ENCODE measurements at places on chromosomes 7 and 10.

- DNase-seq = peak; percentile 3
Measured at GRCh38 chr10:24606021-24606420, 117.7 kb downstream of the ARHGAP21 start.

DNA sequence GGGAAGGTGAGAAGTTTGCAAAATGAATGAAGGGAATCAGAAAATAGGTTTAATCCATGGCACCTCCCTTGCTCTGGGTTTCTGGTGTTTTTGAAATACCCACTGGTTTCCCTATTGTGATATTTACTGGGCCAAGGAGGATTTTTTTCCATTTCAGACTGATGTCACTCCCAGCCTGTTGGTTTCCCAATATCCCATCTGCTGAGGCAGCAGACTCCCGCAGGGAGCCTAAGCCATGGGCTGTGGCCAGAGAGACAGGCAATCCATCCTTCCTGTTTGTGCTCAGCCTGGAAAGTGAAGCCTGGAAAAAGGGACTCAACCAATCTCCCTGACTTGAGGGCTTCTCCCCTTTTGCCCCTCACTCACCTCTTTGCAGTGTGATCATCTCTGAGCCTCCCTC, 22.8 kb downstream of the FAM107B start:
- peak; percentile 58 for DNase-seq

GRCh38 chr7:146116521-146117222, at the start of gene CNTNAP2:
Gene CNTNAP2, plus strand, starts transcription at chr7:146116801. Its CDS starts 76 bp downstream, at chr7:146116877.
- DNase-seq = peak; percentile 2

- DNase-seq = no peak
Measured at GRCh38 chr10:6233725-6234277, 31.1 kb downstream of the PFKFB3 start.

GRCh38 chr7:30920584-30921539, 9.2 kb downstream of the AQP1 start:
- DNase-seq = peak; percentile 77

DNA sequence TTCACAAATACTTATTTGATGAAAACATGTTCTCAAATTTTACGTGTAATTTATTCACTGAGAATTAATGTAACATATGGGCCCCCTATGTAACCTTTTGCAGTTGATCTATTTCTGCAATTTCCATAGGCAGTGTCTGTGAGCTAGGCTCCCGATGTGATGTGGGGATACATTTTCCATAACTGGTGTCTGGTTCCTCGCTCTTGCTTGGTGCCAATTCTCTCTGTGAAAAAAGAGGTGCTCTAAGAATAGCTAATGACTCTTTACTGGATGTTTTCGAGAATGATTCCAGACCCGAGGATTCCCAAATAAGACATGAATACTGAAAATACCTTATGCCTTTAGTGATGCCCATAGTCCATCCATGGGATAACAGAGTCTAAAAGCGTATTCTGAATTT, 286.7 kb upstream of the FZD8 start:
- no peak for DNase-seq

DNA sequence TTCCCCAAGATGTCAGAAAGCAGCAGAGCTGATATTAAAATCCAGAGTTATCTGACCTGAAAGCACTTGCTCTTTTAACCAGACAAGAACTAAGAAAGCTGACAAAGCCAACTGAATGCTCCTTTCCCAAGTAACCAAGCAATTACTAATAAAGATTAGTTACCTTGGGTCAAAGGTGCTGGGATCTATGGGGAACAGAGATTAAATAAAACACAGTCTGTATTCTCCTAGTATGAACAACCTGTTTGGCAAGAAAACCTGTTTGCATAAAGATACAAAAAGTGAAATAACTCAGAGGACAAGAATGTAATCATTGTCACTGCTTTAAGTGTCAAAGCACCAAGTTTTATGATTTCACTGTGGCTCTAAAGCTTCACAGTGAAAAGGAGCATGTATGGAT, 35.7 kb downstream of the ITPRID1 start:
- no peak for DNase-seq

GRCh38 chr7:101121991-101122932, 4.6 kb upstream of the SERPINE1 start:
- peak; percentile 90 for DNase-seq

- DNase-seq = no peak
Measured at GRCh38 chr7:8228068-8228467, 33.9 kb downstream of the ICA1 start.

Data from AG08395 (cell line).